ENCODE measurements at places on chromosomes 6 and 20.

GRCh38 chr20:46377518-46377917, 28.9 kb downstream of the ELMO2 start:
- no peak for DNase-seq

DNA sequence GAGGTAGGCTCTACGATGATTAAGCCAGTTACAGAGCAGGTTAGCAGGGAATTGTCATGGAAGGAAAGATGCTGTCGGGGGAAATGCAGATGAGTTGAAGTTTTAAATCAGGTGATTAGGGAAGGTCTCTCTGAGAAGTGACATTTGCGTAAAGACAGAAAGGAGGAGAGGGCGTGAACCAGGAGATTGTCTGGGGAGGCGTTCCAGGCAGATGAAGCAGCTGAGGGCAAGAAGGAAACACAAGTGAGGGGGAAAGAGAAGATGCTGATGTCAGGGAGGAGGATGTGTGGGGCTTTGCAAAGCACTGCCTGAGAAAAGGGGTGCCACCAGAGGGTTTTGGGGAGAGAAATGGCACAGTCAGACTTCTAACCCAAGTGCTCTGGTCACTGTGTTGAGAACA, 2.5 kb upstream of the TMEM14B start:
- DNase-seq, result no peak

GRCh38 chr6:383856-384255, 7.7 kb upstream of the IRF4 start:
- DNase-seq, result no peak

GRCh38 chr6:133223452-133224029, 17.6 kb upstream of the EYA4 start:
- no peak for DNase-seq

DNA sequence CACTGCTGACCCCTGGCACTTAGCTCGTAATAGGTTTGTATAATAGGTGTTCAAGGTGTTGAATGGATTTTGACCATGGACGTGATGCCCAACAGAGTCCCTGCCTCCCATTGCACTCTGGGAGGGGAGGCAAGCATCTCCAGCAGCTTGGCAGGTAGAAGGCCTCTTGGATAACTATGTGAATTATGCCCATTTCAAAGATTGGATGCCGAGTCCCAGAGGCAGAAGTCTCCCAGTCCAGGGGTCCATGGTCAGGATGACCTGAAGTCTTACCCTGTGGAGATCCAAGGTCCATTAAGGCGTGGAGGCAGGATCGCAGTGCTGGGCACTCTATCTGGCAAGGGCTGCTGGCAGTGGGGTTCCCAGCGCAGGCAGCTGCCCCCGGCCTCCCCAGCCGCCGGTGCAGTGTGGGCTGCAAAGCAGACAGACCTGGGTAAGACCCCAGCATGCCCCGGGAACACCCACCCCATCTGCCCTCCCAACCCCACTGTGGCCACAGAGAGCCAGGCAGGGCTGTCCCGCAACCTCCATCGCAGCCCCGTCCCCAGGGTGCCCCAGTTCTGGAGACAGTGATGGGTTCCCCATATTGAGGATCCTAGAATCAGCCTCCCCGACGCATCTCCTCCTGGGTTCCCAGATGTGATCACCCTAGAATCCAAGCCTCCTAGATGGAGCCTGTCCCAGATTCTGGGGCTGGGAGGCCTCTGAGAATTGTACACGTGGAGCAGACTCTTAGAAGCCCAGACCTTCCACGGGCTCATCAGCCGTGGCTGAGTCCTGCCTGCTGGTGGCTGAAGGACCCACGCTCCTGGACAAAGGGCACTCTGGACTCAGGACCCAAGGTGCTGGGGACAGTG, 44.6 kb downstream of the APCDD1L start:
- no peak for DNase-seq

GRCh38 chr20:20206788-20207187, 154.5 kb downstream of the CFAP61 start:
- DNase-seq, result no peak

GRCh38 chr6:159973406-159973805, 4.5 kb downstream of the IGF2R start:
- DNase-seq, result no peak

- no peak for DNase-seq
These were observed 15.1 kb upstream of the NXT1 start for GRCh38 chr20:23335521-23335920.

GRCh38 chr6:88339761-88340160, 173.6 kb upstream of the CNR1 start:
- no peak for DNase-seq

DNA sequence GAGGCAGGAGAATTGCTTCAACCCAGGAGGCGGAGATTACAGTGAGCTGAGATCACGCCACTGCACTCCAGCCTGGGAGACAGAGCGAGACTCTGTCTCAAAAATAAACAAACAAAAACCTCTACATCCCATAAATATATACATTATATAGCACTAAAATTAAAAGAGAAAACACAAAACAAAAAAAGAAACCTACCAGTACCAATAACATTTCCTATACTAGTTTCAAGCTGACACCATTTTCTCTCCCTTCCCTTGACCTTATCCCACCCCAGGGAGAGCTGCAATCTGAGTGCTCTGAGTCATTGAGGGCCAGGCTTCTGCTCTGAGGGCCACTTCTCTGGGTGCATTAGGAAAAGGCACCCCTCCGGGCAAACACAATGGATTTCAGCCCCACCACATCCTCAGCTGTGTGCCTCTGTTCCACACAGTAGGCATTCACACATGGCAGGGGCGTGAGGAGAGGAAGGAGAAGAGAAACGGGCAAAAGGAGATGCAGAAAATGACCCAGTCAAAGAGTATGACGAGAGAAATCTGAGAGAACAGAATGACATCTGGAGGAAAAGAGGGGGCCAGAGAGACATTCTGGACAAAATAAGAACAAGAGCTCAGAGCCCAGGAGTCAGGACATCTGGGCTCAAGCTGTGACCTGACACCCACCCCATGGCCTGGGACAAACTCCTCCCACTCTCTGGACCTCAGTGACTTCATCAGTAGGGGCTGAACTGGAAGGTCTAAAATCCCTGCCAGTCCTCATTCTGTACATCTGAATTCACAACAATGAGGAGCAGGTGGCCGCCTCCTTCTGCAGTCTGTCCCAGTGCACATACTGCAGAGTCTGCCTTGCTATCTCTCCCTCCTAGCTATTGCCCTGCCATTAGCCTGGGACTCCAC, 18.2 kb downstream of the TRIM26 start:
- no peak for DNase-seq

DNA sequence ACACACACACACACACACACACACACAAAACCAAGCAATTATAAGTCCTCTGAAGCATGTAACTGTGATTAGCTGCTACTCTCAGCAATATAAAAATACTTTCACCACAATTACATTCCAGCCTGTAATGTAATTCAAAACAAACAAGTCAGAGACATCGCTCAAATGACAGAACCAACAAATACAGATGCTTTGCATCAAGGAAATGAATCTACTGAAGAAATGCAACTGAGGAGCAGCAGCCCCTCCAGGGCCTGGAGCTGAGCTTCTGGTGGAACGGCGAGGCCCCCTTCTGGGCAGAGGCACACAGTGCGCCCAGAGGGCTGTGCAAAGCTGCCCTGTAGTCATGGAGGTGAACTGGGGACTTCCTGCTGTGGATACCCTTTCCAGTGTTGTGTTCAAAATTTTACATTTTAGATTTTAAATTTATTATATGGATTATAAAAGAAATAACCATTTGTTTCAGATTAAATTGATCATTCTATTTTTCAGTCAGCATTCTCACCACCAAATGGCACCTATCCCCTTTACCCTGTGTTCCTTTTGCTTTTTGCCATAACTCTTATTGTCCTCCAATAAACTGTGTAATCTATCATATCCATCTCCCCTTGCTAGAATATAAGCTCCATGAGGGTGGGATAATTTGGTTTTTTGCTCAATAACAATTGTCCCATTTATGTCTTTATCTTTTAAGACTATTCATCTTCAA, 23.2 kb downstream of the ADAT2 start:
- DNase-seq, result peak; percentile 24

DNA sequence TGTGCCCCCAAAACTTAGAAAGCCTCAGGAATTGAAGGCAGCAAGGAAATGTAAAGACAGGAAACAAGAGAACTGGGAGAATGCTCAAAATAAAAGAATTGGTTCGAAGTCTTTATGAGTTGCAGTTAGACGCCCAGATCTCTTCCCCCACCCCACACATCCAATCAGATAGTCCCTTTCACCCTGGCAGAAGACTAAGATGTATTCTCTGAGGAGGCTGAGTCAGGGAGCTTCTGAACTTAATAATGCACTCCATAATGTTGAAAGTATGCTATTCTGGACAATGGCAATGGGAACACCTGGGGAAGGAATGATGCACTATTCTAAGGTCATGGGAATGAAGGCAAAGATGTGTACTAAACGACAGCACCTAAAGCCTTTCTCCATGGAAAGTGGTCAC, 173.6 kb downstream of the MTFR2 start:
- DNase-seq, result no peak

DNA sequence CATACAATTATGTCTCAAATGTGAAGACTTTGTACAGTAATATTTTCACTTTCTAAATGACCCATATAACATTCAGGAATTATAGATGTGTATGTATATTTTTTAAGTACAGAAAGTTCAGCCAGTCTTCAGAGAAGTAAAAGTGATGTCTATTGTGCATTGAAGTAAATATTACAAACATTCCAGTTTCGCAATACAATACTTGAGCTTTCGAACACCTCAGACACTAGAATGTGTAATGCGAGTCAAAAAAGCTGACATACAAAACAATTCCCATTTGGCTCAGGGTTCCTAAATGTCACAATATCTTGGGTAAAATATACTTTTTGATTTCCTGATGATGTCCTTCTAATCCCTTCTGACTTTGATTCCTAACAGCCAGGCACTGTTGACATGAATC, 101.4 kb downstream of the ZNF217 start:
- DNase-seq, result no peak

DNA sequence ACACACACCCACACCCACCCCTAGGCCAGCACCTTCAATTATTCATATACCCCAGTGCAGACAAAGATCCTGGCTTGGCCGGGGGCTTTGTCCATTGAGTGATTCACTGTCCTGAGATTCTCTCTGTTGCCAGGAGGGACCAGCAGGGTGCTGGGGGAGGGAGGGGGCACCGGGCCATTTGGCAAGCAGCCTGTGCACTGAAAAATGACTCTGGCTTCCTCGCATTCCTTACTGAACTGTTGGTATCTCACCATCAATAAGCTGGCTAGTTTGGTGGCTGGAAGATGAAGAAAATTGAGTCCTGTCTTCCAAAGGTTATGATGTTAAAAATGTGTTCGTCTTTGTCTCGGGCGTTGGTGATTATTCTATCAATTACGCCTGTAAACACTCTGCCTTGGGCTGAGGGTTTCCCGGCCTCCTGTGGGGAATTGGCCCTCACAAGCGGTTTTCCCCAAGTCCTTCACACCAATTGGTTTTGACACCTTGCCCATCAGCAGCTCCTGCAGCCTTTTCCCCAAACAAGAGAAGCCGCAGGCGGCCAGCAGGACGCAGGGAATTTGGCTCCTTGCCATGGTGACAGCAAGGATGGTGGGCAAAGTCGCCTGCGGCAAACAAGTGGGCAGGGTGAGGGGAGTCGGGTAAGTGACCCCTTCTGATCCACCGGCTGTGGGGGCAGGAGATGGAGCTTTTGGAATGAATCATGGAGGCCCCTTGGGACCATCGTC, 4.9 kb downstream of the VSTM2L start:
- no peak for DNase-seq

DNA sequence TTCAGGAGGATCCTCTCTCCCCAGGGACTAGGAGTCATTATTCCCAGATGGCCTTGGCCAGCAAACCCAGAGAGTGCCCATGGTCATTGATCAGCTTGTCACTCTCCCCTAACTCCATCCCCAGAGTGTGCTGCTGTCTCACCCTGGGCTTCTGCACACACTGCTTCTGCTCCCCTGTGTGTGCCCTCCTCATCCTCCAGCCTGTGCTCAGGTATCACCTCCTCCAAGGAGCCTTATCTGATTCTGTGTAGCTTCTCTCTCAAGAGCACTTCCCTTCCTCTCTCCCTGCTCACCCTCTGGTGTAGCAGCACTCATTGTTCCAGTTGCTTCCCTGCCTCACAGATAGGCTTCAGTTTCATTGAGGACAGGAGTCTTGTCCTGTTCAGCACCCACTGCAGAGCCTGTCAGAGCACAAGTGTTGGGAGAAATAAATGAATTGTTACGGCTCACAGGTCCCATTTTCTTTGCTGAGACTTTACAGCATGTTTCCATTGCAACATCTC, 102.4 kb downstream of the JAG1 start:
- no peak for DNase-seq

GRCh38 chr6:168101590-168102314, 22.7 kb upstream of the FRMD1 start:
- DNase-seq, result no peak

DNA sequence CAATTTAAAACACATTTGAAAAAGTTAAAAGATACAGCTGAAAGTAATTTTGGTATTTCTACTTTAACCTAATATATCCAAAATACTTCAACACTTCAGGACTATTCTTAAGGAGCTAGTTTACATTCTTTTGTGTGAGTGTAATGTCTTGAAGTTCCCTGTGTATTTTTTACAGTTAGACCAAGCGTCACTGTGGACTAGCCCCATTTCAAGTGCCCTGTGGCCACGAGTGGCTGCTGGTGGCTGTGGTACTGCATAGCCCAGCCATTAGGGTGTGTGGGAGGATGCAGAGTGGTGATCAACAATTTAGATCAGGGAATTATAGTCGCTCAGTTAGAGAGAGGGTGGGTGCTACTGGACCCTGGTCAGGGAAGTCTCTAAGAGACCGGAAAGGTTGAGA, 869 bp upstream of the CST5 start:
- no peak for DNase-seq

- no peak for DNase-seq
These were observed at the start of gene SRC for GRCh38 chr20:37345339-37346235. Gene SRC, plus strand, starts transcription at chr20:37346140. Its CDS starts 38,014 bp downstream, at chr20:37384154.

- DNase-seq, result no peak
These were observed 8.9 kb downstream of the NFS1 start for GRCh38 chr20:35690265-35690664.

GRCh38 chr6:82362878-82363427, 664 bp upstream of the TPBG start:
- DNase-seq, result no peak

DNA sequence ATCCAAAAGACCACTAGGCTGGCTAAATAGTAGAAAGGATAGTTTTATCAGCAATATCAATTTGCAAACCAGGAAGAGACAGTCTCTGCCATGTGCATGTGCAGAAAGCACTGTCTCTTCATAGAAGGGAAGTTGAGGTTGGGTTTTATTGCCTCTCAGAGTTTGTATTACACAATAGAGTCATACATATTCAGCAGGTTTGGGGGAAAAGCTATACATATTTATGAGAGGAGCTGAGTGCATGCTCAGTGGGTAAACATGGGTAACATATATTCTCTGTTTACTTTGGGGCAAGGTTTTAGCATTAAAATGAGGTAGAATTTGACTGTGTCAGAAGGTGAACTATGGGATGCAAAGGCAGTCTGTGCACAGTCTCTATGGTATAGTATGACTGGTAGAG, 14.9 kb downstream of the TMEM170B start:
- DNase-seq, result no peak

- peak; percentile 16 for DNase-seq
These were observed 1.2 kb downstream of the GSTA5 start for GRCh38 chr6:52839124-52840055.

GRCh38 chr6:133191323-133191722, 49.8 kb upstream of the EYA4 start:
- DNase-seq, result no peak

- no peak for DNase-seq
These were observed 2.9 kb upstream of the SNRPB start for GRCh38 chr20:2473516-2473915.

GRCh38 chr20:44829688-44830087, 19.3 kb upstream of the RIMS4 start:
- no peak for DNase-seq

- no peak for DNase-seq
These were observed 2.8 kb downstream of the AGER start for GRCh38 chr6:32181148-32181702.

Measured in activated CD8-positive, alpha-beta memory T cell treated with anti-CD3 and anti-CD28 coated beads for 1 hour (primary cell).